Endothelial cell of umbilical vein (primary cell): ENCODE measurements at places on chromosomes 3 and 15. TPM values are rescaled to one million over a fixed set of nuclear protein-coding genes. Genes with fewer than 3 reads are reported as not detected.

DNA sequence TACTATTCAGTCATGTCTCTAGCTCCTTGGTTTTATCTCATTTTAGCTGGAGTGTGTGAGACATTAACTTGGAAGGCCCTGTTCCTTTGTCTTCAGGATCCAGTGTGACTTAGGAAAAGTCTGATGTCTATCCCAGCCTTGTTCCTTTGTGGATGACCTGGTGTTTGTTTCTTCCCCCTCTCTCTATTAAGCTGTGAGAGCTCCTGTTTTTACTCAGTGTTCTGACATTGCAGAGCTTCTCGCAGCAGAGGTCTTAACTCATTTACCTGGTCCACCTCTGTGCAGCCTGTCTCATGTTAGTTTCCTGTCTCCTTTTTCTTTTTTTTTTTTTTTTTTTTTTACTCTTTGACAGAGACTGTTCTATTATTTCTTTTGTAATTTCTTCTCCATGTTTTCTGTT, 43.1 kb downstream of the KLF13 start:
- H3K4me3 ChIP-seq, result no peak overlapping the region
- H3K36me3 ChIP-seq, result peaks cover 2% of the 10 kb centered on the region
- no peaks in the 10 kb centered on the region for H3K4me1 ChIP-seq
- no peak overlapping the region for H3K27ac ChIP-seq
- no peak for DNase-seq

TMIE gene
- total RNA-seq, result 0.18 and 0.27 TPM in 2 replicates

- H3K27ac ChIP-seq, result peak overlapping the region; percentile 92
- no peaks in the 10 kb centered on the region for H3K27me3 ChIP-seq
- H3K4me3 ChIP-seq, result peak overlapping the region; percentile 96
Observed at GRCh38 chr15:44710236-44711095, 657 bp downstream of the PATL2 start.

DNA sequence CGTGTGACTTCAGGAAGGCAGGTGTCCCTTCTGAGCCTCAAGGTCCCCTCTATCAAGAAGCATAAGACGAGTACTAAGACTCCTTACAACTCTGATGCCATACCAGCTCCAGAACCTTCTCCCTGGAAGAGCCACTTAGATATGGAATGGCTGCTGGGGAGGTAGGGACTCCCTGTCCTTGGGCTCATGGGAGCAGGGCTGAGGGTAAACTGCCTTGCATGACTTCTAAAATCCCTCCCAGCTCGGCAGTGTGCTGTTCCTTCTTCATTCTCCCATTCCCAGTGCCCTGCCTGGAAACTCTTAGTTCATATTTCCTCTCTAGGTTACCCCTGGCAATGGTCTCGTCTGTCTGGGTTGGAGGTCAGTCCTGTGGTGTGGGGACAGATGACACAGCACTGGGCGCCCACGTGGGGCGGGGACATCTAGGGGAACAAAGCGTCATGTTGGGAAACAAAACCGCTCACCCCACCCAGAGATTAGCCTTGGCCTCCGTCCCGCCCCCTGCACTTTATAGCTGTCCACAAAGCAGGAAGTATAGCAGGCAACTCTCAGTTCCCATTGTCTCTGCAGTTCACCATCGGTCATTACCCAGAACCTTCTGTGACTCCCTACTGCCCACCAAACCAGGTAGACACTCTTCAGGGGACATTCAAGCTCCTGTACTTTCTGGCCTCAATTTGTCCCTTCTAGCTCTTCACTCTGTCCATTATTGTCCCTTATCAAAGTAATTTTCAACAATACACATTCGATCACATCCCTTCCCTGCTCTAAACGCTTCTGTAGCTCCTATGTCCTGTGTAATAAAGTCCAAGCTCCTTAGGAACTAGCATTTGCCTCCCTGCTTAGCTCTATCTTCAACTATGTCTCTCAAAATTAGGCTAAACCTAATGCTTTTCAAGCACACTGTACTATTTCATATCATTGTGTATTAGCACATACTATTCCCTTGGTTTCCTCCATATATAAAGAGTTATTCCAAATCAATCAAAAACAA, 73.8 kb downstream of the IQSEC1 start:
- H3K4me3 ChIP-seq, result no peak overlapping the region
- peaks cover 10% of the 10 kb centered on the region for H3K27me3 ChIP-seq
- H3K4me1 ChIP-seq, result peaks cover 3% of the 10 kb centered on the region
- DNase-seq, result no peak
- H3K27ac ChIP-seq, result no peak overlapping the region
- no peaks in the 10 kb centered on the region for H3K36me3 ChIP-seq

KLF15 gene
- total RNA-seq, result 1.4 and 3.0 TPM in 2 replicates

DNA sequence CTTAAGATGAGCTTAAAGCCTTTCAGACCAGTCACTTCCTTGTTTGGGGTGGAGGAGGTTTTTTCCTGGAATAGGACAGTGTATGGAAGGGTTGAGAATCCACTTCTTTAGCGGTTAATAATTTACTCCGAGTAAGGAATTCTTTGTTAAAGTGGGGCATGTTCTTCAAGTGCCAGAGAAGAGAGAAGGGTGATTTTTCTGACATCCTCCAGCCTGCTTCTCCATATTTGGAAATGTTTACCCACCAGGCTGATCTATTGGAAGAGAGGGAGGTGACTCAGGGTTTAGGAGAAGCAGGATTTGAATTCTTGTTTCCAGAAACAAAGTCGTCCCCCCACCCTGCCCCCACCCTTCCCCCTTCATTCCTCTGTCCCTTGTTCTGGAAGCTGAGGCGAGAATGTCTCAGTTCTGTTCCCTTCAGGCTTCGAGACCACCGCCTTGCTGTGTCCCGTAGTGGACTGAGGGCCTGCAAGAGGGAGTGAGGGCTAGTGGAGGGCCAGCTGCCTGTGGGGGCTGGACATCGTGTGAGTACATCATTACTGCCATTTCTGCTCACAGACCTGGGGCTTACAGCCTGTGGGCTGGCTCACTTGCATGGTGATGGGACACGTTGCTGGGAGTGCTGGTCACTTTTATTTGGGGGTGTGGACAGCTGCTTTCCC, 58.5 kb downstream of the LPP start:
- no peaks in the 10 kb centered on the region for H3K27me3 ChIP-seq
- no peaks in the 10 kb centered on the region for H3K4me1 ChIP-seq
- peaks cover 5% of the 10 kb centered on the region for H3K36me3 ChIP-seq

DNA sequence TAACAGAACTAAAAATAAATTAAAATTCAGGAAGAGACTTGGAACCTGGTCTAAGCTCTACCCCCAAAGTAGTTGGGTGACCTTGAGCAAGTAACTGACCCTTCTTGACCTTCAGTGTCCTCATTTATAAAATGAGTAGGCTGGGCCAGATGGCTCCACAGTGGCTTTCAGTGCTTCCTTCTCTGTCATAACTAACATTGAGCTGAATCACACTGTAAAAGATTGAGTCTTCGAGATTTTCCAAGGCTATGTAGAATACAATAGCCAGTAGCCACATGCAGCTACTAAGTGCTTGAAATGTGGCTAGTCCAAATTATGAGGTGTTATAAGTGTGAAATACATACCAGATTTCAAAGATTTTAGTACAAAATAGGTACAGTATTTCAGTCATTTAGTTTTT, 313.3 kb downstream of the MECOM start:
- H3K4me3 ChIP-seq, result no peak overlapping the region
- H3K27ac ChIP-seq, result no peak overlapping the region
- H3K27me3 ChIP-seq, result no peaks in the 10 kb centered on the region
- DNase-seq, result no peak
